Activated T-helper 1 cell treated with anti-CD3 and anti-CD28 coated beads, Interleukin-12 subunit alpha, Interleukin-12 subunit beta, Interleukin-2, Interleukin-4 antibody, amounts not matched to agents 30 ng/mL and 10 ng/mL and 1 ng/mL, durations not matched to agents 14 hours and 24 hours and 36 hours (primary cell): ENCODE measurements at places on chromosomes 1 and 21.

DNA sequence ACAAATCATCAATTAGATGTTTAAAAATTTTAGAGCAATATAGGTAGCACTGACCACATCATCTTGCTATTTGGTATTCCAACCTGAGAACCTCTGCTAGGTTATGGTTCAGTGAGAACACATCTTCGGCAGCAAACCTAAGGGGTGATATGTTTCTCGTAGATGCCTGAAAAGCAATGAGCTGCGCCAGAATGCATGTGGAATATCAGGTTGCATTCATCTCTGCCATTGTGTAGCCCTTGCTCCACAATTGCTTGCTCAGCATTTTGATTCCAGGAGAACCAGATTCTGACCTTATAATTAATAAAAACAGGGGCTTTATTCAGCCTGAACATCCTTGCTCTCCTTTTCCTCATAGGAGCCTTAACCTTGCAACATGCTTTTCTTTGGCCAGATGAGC is 408.1 kb downstream of the USH2A start:
- DNase-seq = no peak

DNA sequence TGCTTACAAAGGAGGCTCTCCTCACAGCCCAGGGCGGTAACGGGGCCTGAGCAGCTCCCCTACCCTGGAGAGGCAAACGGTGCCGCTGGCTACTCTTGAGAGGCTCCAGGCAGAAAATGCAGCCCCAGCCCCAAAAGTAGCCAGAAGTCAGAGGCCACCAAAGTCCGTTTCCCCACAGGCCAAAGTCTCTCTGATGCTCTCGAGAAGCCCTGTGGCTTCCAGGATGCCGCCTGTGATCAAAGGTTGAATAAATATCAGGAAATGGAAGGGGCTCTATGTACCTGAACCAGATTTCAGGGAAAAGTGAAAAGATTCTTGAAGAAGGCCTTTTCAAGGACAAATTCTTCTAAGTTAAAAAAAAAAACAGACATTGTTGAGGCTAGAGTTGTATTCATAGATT is 4.2 kb downstream of the PANK4 start:
- no peak for DNase-seq

DNA sequence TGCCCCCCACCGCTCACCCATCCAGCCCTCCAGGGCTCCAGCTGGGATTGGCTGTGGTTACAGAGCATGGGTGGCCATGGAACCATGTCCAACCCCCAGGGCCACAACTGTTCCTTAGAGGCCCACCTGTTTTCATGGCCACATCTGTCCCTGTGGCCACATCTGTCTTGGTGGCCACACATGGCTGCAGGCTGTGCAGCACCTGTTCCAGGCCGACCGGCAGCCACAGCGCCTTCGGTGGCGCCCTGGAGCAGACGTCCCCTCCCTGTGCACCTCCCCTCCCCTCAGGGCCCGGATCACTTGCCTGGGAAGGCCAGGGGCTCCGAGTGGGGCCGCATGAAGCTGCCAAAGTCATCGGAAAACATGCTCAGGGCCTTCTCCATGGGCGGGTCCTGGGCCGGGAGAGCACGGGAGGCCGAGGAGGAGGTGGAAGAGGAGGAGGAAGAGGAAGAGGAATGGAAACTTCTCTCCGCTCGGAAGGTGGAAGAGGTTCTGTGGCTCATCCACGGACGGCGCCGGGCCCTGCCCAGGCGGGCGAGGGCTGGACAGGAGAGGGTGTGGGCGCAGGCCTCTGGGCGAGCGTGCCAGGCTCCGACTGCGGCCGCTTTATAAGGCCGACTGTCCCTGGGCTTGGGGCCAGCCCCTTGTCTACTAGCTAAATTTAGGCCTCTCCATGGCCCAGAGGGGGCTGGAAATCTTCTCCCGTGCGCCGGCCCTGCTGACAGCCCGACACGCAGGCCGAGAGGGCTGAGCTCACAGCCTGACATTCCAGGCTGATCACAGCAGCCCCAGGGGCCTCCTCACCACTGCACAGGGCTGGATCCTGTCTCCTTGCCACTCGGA is at the start of gene HSPB7:
Gene HSPB7, minus strand, starts transcription at position 583 of the 843 bp plus-strand sequence. Its CDS starts 80 bp downstream, at position 503.
- DNase-seq = no peak

GRCh38 chr1:202046227-202046626 is 35.8 kb downstream of the ELF3 start:
- DNase-seq = no peak
